ENCODE measurements at places on chromosomes 1 and 21.
A peak's percentile ranks its signal among the peaks of the same experiment; 100 is the strongest.

GRCh38 chr1:205523261-205523890 is 18.9 kb downstream of the CDK18 start:
- DNase-seq, result no peak

DNA sequence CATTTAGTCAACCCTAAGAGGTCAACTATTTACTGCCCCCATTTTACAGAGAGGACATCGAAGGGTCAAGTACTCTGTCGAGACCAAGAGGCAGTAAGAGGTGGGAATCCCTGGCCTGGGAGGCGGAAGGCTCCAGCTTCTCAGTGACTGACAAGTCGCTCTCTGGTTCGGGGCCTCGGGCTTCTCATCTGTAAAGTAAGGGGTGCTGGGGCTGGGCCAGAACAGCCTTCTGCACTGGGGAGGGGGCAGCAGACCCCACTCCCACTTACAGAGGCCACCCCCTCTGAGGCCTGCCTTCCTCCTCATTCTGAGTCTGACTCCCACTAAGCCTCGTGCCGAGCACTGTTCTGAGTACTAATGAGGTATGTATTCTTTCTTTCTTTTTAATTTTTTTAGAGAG is 17.0 kb upstream of the IFNLR1 start:
- DNase-seq, result no peak

DNA sequence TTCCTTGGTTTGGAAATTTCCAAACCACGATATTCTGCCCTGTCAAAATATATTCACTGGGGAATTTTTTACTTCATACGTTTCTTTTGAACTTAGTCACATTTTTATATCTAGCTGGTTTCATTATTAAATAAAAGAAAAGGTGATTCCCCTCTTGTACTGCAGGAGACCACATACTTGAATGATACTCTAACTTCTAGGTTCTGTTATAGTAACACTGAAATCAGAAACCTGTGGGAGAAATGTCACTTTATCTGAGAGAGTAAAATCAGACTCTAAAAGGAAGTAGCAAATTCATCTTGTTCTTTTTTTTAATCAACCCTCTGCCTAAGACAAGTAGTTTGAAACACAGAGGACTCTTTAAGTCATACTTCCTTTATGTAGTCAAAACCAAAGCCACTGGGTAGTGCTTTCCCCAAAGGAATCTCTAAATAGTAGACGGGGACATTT is 34.4 kb downstream of the MRPL39 start:
- DNase-seq, result no peak

- DNase-seq, result no peak
These were observed 286.0 kb upstream of the DEPDC1 start for GRCh38 chr1:68782890-68783289.

GRCh38 chr1:235181561-235182245 is 20.7 kb upstream of the RBM34 start:
- DNase-seq, result no peak

GRCh38 chr1:205593967-205594366 is 37.8 kb downstream of the ELK4 start:
- DNase-seq, result no peak

GRCh38 chr1:245153081-245153551 is 1.7 kb upstream of the KIF26B start:
- peak; percentile 10 for DNase-seq

DNA sequence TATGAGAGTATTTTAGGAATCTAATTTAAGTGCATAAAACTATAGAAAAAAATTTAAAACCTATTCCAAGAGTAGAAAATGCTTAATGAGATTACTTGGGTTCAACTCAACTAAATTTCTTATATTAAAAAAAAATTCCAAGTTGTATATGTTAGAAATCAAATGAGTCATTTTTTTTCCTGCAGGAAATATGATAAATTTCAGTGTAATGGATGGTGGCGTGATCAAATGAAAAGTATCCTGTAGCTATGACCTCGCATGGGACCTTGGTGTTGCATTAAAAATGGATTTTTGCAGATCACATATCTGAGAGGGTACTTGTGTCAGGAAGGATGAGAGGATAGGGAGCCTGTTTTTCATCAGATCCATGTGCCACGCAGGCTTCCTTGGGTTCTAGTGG is 17.9 kb downstream of the ATP5PO start:
- DNase-seq, result no peak

DNA sequence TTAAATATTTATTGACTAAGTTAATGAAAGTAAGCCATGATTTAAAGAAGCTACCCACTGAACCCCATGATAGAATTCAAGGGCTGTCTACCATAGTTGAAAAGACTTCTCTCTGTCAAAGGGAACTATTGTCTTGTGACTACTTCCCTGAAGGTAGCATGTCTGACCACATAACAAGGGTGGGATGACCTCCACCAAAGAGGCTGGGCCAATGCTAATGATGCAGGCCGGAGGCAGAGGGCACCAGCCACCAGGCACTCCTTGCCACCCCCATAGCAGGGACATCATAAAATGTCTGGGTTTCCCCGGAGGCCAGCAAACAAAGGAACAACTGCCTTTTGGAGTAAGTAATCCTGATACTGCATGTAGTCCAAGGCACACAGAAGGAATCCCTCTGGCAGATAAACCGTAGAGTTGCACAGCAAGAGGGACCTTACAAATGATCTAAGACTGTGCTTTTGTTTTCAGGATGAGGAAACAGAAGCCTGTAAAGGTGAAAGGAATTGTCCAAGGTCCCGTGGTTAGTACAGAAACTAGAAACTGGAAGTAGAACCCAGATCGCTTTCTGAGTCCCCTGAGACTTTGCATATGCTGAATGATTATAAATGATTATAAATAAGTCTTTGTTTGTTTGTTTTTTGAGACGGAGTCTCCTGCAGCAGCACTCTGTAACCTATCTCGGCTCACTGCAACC is 33.5 kb upstream of the ITPKB start:
- no peak for DNase-seq

- DNase-seq, result no peak
These were observed 1.2 kb downstream of the GBP5 start for GRCh38 chr1:89271341-89272015.

- DNase-seq, result no peak
These were observed 2.4 kb upstream of the ZRANB2 start for GRCh38 chr1:71083271-71083670.

DNA sequence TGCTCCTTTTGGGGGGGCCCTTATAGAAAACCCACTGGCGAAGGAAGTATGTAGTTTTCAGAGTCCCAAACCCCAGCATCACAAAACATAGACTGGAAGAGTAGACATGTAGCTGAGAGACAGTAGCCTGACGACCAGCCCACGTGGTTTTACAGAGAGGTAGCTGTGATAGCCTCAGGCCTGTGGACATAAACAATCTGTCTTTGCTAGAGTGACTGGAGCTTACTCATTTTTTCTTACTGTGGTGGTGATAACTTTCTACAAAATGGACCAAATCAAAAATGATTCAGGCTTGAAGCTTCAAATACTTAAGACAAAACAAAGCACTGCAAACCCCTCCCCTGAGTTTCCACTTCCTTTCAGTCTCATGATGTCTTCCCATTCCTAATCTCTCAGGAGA is 497.0 kb downstream of the RWDD3 start:
- no peak for DNase-seq

DNA sequence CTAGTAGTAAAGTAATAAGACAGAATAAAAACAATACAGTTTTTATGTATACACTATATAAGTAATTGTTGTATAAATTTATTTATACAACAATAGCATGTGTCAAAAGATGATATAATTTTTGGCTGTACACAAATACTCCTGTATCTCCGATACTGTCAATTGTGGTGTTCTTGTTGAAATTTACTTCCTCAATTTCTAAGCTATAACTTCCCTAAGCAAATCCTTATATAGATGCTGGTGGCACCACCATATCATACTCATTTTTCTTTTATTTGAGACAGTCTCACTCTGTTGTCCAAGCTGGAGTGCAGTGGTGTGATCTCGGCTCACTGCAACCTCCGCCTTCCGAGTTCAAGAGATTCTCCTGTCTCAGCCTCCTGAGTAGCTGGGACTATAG is 141.0 kb upstream of the HP1BP3 start:
- no peak for DNase-seq

DNA sequence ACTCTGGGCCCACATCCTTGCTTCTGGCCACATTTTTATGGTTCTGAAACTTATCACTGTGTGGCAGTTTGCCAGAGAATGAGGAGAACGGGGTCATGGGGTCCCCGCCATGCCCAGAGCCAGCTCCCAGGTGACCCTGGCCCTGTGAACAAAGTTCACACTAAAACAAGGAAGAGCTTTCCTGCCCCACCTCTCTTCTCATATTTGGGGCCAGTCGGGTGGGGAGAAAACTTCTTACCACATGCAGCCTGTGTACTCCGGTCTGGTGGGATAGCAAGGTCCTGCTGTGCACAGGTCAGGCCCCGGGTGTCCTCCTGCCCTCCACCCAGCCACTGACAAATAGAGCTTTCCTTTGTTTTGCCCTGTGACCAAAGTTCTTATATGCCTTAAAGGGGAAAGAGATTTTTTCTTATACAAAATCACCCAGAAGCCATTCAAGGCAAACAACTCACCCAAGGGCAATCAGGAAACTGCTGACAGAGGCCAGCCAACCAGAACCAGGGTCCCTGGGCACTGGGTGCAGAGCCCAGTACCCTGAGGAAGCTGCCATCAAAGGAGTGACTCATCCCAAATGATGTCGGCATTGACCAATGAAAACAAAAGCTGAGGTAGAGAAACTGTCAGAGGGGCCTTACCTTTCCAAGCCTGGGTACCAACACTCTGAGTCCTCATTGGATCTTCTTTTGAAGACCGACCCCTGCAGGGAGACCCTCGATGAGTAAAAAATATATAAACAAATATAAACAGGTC is 53.6 kb downstream of the OLIG1 start:
- no peak for DNase-seq
